ENCODE measurements at places on chromosomes 6 and 20. TPM values are rescaled to one million over a fixed set of nuclear protein-coding genes. Genes with fewer than 3 reads are reported as not detected.
A peak's percentile ranks its signal among the peaks of the same experiment; 100 is the strongest.

GRCh38 chr6:106536357-106536756 is 92.9 kb downstream of the RTN4IP1 start:
- H3K4me1 ChIP-seq, result peaks cover 36% of the 10 kb centered on the region
- H3K36me3 ChIP-seq, result peaks cover 57% of the 10 kb centered on the region
- H3K4me3 ChIP-seq, result no peak overlapping the region
- H3K27ac ChIP-seq, result peak overlapping the region; percentile 74

DNA sequence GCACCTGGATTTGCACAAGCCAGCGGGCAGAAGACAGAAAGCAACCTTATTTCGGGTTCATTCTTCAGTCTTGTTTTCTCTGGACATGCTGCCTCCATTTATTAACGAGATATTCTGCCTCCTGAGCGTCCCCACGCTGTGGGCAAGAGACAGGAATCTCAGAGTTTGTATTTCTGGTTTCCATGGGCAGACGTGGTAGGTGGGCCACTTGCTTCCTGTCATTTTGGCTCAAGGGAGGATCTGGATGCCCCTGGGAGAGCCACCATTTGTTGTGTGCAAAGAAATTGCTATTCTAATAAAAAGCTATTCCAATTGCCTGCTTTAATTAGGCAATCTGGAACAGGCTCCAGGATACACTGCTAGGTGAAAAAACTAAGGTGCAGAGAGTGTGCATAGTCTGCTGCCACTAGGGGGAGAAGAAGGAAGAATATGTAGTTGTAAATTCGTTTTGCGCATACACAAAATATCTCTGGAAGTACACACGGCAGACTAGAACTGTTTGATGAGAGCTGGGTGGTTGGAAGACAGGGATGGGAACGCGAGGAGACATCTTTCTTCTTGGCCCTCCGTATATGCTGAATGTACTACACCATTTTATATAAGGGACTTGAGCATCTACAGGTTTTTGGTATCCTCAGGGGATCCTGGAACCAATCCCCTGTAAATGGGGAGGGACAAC is 30.1 kb upstream of the SLC16A10 start:
- peaks cover 3% of the 10 kb centered on the region for H3K27me3 ChIP-seq
- no peaks in the 10 kb centered on the region for H3K4me1 ChIP-seq
- no peak overlapping the region for H3K27ac ChIP-seq

Gene SYCP2
- polyA plus RNA-seq, result 0.12 TPM

Gene TFAP2A
- polyA plus RNA-seq, result 27.7 TPM

Gene TMC2
- not detected for polyA plus RNA-seq

DNA sequence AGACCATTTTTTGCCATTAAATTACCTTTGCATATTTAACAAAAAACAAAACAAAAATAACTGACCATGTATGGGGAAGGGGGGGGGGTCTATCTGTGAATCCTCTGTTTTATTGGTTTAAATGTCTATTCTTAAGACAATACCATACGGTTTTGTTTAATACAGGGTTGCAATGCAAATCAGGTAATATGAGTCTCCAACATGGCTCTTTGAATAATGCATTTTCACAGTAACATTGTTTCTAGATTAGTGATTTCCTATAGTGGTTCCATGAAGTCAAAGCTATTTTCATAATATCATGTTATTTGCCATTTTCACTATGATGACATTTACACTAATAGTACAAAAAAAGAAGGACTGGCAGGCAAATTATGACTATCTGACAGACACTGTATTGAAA is 64.7 kb upstream of the LYRM2 start:
- peaks cover 9% of the 10 kb centered on the region for H3K4me1 ChIP-seq
- no peak overlapping the region for H3K27ac ChIP-seq
- peaks cover 19% of the 10 kb centered on the region for H3K36me3 ChIP-seq
- no peak for DNase-seq
